Stimulated activated CD4-positive, alpha-beta T cell treated with anti-CD3 and anti-CD28 coated beads, TNF-alpha, amount 100 ng/mL, for 24 hours (primary cell): ENCODE measurements at places on chromosomes 5 and 9.

DNA sequence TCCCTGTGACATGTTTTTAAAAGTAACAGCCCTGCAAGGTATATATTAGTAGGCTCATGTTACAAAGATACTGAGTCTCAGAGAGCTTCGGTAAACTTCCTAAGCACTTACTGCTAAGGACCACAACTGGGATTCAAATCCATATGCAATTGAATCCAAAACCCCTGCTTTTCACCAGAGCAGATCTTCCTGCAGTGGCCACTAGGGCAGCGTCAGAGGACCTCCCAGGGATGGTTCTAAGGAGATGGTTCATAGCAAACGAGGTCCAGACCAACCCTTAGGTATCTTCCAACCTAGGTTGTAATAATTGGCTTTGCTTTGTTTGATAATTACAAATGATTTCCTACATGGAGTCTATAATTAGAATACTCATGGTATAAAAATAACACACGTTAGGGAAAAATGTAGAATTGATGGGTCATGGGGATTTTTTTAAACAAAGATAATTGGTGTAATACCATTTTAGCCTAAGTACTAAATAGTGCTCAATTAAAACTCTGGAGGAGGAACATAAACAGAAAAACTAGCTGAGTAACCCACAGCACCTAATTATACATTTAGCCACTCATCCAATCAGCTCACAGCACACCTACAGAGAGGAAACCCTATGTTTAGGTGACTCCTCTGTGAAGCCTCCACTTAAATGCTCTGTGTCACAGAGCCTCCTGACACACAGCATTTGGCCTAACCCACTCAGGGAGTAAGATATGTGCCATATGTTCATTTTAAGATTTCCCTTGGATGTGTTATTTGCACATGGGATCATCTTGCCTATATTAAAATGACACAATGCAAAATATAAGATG lies 10.0 kb upstream of the CAST start:
- DNase-seq, result no peak

GRCh38 chr9:70000469-70000868 lies 43.2 kb upstream of the MAMDC2 start:
- DNase-seq, result no peak

DNA sequence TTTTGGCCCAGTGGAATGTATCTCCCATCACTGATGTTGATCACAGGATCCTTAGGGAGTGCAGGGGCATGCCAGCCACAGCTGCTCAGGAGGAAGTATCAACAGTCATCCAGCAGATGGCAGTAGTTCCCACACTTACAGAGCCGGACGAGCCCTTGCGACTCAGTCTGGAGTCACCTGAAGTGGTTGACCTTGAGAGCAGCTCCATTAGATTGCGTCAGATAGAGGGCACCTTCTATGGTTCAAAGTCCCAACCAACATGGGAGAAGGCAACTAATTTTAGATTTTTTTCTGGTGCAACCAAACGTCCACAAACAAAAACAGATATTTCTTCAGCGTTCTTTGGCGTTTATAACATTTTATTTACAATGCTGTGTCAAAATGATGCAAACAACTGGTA lies 124.5 kb downstream of the EGFLAM start:
- peak; percentile 31 for DNase-seq

DNA sequence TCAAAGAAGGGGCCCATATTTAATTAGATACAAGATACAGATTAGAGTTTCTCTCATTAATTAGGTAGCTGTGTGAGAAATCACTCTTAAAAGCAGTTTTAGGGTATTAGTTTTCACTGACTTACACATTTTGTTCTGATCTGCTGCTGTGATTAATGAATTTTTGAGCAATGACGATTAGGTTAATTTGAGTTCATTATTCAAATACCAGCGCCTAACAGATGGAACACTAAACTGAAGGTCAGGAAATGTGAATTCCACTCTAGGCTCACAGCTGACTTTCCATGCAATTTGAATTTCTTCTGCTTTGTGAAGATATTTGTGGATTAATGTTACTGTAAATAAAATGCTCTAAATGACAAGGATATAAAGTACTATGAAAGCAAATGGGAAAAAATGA lies 380.6 kb downstream of the ADGRV1 start:
- DNase-seq, result no peak

GRCh38 chr9:37060833-37061232 lies 26.8 kb upstream of the PAX5 start:
- no peak for DNase-seq

DNA sequence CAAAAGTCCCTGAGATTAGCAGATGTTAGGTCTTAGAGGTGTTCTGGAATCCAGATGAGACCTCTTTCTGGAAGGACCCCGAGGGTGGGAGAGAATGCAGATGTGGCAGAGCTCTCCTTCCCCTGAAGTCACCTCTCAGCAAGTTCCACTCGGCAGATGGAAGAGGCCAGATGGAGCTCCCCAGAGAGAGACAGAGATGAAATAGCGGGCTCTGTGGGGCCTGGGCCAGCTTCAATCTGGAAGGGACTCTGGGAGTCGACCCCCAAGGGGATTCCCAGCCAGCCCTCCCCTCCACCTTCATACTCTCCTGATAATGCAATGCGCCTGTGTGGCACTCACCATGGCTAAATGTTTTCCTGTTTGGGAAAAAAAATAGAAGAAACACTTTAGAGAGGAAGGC lies 60.2 kb downstream of the WNK2 start:
- no peak for DNase-seq

DNA sequence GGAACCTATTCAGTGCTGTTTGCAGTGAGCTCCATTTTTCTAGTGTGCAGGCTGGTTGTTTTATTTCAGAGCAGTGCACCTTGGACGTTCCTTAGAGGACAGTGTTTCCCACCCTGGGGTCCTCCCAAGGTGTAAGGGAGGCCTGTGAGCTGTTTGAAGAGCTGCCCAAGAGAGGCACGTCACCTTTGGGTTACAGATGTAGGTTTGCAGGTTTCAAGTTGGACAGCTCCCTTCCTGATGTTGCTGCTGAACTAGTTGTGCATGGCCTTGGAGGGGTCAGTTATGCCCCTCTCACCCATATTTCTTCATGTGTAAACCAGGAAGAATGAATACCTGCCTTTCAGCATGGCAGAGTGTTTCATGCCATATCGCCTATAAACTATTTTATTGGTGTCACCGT lies 34.7 kb upstream of the POMT1 start:
- DNase-seq, result no peak
